ENCODE measurements at places on chromosomes 13 and 19. TPM values are rescaled to one million over a fixed set of nuclear protein-coding genes. Genes with fewer than 3 reads are reported as not detected.

DNA sequence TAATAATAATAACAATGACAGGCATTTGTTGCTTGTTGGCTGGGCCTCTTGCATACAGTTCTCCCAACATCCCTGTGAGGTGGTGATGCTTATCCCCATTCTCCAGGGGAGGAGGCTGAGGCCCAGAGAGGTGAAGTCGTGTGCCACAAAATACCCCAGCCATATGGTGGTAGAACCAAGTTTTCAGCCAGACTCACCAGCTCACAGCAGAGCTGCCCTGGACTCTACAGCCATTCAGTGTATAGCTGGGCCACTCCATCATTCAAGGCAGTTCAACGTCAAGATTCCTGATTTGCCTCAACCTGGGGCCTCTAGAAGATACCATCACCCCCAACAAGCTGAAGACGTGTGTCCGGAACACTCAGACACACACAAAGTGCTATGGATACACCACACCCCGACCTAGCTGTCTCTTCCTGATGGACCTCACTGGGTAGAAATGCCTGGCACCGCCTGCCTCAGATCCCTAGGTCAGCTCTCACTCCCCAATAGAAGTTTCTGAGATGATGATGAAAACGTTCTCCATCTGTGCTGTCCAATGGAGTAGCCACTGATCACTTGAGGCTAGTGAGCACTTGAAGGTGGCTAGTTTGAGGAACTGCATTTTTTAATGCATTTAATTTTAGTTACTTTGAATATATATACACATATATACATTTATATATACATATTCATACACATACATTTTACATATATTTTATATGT, 4.3 kb upstream of the CEACAM19 start:
- H3K27me3 ChIP-seq = no peaks in the 10 kb centered on the region
- no peak for DNase-seq
- H3K36me3 ChIP-seq = peaks cover 15% of the 10 kb centered on the region
- H3K27ac ChIP-seq = no peak overlapping the region
- H3K4me3 ChIP-seq = no peak overlapping the region
- no peaks in the 10 kb centered on the region for H3K4me1 ChIP-seq

GRCh38 chr19:31349160-31349881, at the start of gene TSHZ3:
TSS of gene TSHZ3 (minus strand) at chr19:31349436. CDS start at chr19:31349219, 217 bp downstream.
- H3K27ac ChIP-seq = no peak within 1 kb of the TSS
- DNase-seq = peak; percentile 81
- H3K27me3 ChIP-seq = peaks cover 35% of the 10 kb centered on the region
- H3K4me1 ChIP-seq = peaks cover 15% of the 10 kb centered on the region

- H3K27me3 ChIP-seq = no peaks in the 10 kb centered on the region
- H3K4me3 ChIP-seq = no peak overlapping the region
- no peak for DNase-seq
- H3K27ac ChIP-seq = no peak overlapping the region
- no peaks in the 10 kb centered on the region for H3K4me1 ChIP-seq
These were observed 10.5 kb upstream of the MIER2 start for GRCh38 chr19:355134-355533.

- no peaks in the 10 kb centered on the region for H3K4me1 ChIP-seq
- H3K4me3 ChIP-seq = no peak overlapping the region
- DNase-seq = no peak
- H3K36me3 ChIP-seq = no peaks in the 10 kb centered on the region
- H3K27me3 ChIP-seq = no peaks in the 10 kb centered on the region
These were observed 65.7 kb downstream of the SOX1 start for GRCh38 chr13:112132619-112133018.

DNA sequence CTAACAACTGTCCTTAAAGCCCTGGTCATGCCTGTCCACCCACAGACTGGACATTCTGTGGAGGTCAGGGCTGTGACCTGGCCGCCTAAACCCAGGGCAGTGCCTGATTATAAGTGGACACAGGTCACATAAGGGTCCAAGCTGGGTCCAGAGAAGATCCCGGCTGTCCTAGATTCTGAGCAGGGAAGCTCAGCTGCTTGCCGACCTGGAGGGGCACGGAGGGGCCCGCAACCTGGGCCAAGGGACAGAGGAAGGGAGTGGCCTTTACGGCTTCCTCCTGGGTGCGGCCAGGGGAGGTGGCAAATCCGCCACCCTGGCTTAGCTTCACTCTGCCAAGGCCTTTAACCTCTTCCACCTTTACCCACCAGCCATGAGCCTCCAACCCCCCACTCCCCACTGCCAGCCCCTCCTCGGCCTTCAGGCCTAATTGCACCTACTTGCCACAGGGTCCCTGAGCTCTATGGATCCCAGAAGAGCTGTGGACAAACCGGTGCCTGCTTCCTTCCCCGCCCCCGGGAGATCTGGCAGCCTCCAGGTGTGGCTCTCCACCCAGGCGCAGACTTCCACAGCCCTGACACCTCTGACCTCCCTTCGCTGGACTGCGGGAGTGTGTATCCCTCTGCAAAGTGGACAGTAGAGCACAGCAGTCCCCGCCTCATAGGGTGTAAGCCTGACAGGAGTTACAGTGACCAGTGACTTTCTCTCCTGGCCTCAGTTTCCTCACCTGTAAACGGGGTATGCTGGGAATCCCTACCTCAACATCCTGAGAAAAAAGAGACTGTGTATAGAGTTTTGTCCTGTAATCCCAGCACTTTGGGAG, 1.7 kb downstream of the CD320 start:
- no peak for DNase-seq
- peak overlapping the region; percentile 99 for H3K4me3 ChIP-seq
- H3K27ac ChIP-seq = no peak overlapping the region
- H3K27me3 ChIP-seq = no peaks in the 10 kb centered on the region
- no peaks in the 10 kb centered on the region for H3K4me1 ChIP-seq

GRCh38 chr13:95624020-95624419, 20.5 kb downstream of the DZIP1 start:
- H3K36me3 ChIP-seq = peaks cover 53% of the 10 kb centered on the region
- peak; percentile 36 for DNase-seq
- H3K27me3 ChIP-seq = no peaks in the 10 kb centered on the region
- no peak overlapping the region for H3K27ac ChIP-seq
- no peaks in the 10 kb centered on the region for H3K4me1 ChIP-seq

- no peak overlapping the region for H3K4me3 ChIP-seq
- H3K27me3 ChIP-seq = no peaks in the 10 kb centered on the region
- no peak for DNase-seq
- H3K36me3 ChIP-seq = no peaks in the 10 kb centered on the region
These were observed 14.4 kb downstream of the CEBPA start for GRCh38 chr19:33287927-33288326.

GRCh38 chr19:1850809-1851653, 2.7 kb upstream of the REXO1 start:
- peaks cover 4% of the 10 kb centered on the region for H3K4me1 ChIP-seq
- no peaks in the 10 kb centered on the region for H3K27me3 ChIP-seq
- no peak overlapping the region for H3K27ac ChIP-seq
- H3K36me3 ChIP-seq = no peaks in the 10 kb centered on the region

DNA sequence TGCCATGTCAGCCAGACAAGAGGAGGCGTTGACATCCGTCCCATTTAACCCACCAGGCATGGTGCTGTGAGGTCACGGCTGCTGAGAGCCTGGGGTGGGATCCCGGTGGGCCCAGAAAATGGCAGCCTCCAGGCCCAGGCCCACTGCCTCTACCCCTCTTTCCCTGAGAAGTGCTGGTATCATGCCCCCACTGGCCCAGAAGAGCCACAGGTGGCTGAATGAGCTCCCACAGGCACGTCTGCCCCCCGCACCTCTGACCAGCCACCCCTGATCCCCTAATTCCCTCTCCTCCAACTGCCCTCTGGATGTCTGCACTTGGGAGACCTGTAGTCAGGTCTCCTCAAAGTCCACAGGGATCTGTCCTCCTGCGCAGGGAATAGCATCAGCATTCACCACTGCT, 37.3 kb upstream of the KCTD15 start:
- H3K4me1 ChIP-seq = no peaks in the 10 kb centered on the region
- no peak overlapping the region for H3K4me3 ChIP-seq
- DNase-seq = no peak
- H3K27ac ChIP-seq = no peak overlapping the region
- H3K27me3 ChIP-seq = no peaks in the 10 kb centered on the region

DNA sequence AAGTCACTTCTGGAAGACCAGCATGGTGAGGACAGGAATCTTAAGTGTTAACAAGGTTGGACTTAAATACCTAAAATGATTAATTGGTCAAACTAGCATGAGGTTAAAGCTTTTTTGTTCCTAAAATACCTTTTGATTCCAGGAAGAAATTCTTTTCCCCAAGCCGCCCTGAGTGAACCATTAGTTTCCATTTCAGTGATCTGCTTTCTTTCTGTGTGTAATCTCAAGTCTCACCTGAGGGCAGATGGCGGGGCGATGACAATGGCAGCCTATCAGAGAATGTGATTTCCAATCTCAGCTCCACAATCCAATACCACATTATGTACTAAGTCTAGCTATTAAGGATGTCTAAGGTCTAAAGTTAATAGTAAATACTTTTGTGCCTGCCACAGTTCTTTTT, 390.9 kb upstream of the SGCG start:
- no peak overlapping the region for H3K4me3 ChIP-seq
- no peak for DNase-seq
- no peaks in the 10 kb centered on the region for H3K4me1 ChIP-seq
- no peak overlapping the region for H3K27ac ChIP-seq
- H3K27me3 ChIP-seq = no peaks in the 10 kb centered on the region

DNA sequence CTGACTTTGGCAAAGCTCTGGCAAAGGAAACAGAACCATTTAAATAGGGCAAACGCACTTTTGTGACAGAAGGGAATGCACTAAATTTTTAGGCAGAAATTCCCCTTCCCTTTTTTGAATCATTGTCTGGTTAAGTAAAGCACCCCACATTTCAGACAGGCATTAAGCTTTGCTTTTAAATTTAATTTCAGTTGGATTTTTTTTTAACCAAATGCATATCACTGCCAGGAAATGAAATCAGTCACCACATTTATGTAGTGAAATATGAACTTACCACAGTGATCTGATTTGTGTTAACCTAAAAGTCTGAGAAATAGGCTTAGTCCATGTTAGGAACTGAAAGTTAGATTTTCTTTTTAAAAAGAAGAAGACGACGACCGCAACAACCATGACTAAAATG, 10.8 kb downstream of the GPR183 start:
- H3K27me3 ChIP-seq = no peaks in the 10 kb centered on the region
- no peak overlapping the region for H3K4me3 ChIP-seq
- H3K4me1 ChIP-seq = no peaks in the 10 kb centered on the region
- no peak for DNase-seq
- H3K27ac ChIP-seq = no peak overlapping the region
- no peaks in the 10 kb centered on the region for H3K36me3 ChIP-seq

- H3K4me1 ChIP-seq = no peaks in the 10 kb centered on the region
- no peak overlapping the region for H3K4me3 ChIP-seq
- H3K27me3 ChIP-seq = no peaks in the 10 kb centered on the region
- H3K36me3 ChIP-seq = peaks cover 20% of the 10 kb centered on the region
These were observed 3.9 kb upstream of the GSK3A start for GRCh38 chr19:42246143-42246921.

DNA sequence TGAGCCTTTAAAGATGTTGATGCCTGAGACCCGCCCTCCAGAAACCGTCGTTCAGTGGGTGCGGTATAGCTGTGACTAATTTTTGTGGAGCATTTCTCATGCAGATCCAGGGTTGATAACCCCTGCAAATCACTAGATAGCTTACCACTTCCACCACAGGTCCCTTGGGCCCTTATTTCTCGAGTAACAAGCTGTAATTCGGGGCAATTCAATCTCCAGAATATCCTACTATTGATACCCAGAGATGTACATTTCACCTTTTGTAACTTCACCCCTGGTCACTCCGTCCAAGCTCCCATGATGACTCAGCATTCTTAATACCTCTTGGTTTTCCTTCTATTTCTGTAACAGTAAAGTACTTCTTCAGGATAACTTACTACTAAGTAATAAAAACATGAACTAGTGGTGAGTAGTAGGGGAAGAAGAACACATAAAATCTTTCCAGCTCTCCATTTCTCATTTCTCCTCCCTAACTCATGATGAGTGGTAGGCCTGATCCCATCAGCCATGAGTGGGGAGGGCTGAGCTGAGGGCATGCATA, 71.9 kb upstream of the UBL3 start:
- no peak for DNase-seq
- no peak overlapping the region for H3K4me3 ChIP-seq
- H3K27ac ChIP-seq = no peak overlapping the region
- H3K4me1 ChIP-seq = no peaks in the 10 kb centered on the region

GRCh38 chr19:23222998-23223652, 27.1 kb downstream of the ZNF724 start:
- H3K4me3 ChIP-seq = no peak overlapping the region
- H3K4me1 ChIP-seq = no peaks in the 10 kb centered on the region
- H3K36me3 ChIP-seq = peaks cover 85% of the 10 kb centered on the region
- H3K27ac ChIP-seq = no peak overlapping the region
- DNase-seq = no peak
- no peaks in the 10 kb centered on the region for H3K27me3 ChIP-seq

DNA sequence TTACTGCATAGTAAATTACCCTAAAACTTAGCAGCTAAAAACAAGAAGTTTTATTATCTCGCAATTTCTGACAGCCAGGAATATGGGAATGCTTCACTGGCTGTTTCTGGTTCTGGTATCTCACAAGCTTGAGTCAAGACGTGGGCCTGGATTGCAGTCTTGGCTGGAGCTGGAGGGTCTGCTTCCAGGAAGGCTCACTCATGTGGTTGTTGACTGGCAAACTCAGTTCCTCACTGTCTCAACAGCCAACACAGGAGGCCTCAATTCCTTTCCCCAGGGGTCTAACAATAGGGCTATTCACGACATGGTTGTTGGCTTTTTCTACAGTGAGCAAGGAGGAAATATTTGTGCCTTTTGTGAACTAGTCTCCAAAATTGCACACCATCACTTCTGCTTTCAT, 146.3 kb downstream of the GPC5 start:
- no peaks in the 10 kb centered on the region for H3K4me1 ChIP-seq
- peak; percentile 65 for DNase-seq
- H3K4me3 ChIP-seq = no peak overlapping the region
- no peak overlapping the region for H3K27ac ChIP-seq
- H3K36me3 ChIP-seq = no peaks in the 10 kb centered on the region

GRCh38 chr13:111537115-111537728, 216.8 kb downstream of the TEX29 start:
- no peak overlapping the region for H3K27ac ChIP-seq
- H3K4me3 ChIP-seq = no peak overlapping the region
- H3K27me3 ChIP-seq = peaks cover 10% of the 10 kb centered on the region
- H3K36me3 ChIP-seq = no peaks in the 10 kb centered on the region
- H3K4me1 ChIP-seq = peaks cover 12% of the 10 kb centered on the region

The SLC10A2 gene
- not detected for total RNA-seq

The ZNF599 gene
- 3.0 TPM for total RNA-seq

The PSG4 gene
- not detected for total RNA-seq

The LEUTX gene
- not detected for total RNA-seq

The SERPINE3 gene
- total RNA-seq = not detected

The ZNF837 gene
- 3.8 TPM for total RNA-seq

The PROZ gene
- total RNA-seq = not detected

Measured in H9 (cell line).